ENCODE measurements at places on chromosomes 2 and 18.

GRCh38 chr18:7459851-7460770 lies 107.0 kb upstream of the PTPRM start:
- DNase-seq: no peak

- DNase-seq: no peak
These were observed 274.5 kb downstream of the MYT1L start for GRCh38 chr2:2056531-2056930.

GRCh38 chr2:189305291-189305943 lies 125.9 kb upstream of the COL5A2 start:
- no peak for DNase-seq

GRCh38 chr2:45654250-45654649 lies 2.8 kb downstream of the PRKCE start:
- no peak for DNase-seq

- no peak for DNase-seq
These were observed 21.2 kb downstream of the PTRHD1 start for GRCh38 chr2:24771764-24772586.

DNA sequence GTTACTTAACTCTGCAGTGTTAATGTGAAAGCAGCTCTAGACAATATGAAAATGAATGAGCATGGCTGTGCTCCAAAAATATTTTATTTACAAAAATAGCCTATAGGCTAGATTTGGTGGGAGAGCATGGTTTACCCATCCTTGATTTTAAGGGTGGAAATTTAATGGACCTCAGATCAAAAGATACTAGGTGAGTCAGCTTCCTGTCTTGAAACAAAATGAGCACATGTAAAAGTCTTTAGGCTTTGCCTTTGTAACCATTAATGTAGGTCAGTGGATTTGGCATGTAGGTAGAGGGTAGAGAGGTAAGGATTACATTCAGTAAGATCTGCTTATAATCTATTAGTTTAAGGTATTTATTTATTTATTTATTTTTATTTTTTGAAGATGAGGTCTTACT lies 72.7 kb downstream of the GREB1L start:
- no peak for DNase-seq

- no peak for DNase-seq
These were observed 703.3 kb downstream of the NRXN1 start for GRCh38 chr2:50328680-50329079.

DNA sequence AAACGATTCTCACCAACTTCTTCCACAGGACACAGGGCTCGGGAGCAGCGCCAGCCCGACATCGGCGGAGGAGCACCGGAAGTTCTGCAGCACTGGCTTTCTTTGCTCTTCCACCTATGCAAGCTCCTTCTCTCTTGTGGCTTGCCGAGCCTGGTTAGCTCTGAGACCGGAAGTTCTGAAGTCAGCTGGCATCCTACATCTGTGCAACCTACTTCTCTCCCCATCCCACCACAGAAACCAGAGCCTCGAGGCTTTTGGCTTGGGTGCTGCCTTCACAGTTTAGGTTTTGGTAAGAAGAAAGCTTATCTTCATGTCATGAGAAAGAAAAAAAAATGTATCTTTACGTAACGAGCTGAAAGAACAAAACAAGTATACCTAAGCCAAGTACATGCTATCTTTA lies 111.7 kb downstream of the ANKRD44 start:
- no peak for DNase-seq

GRCh38 chr2:96102596-96103186 lies 13.7 kb downstream of the ADRA2B start:
- no peak for DNase-seq

- no peak for DNase-seq
These were observed 26.0 kb upstream of the CSRNP3 start for GRCh38 chr2:165443511-165443910.

DNA sequence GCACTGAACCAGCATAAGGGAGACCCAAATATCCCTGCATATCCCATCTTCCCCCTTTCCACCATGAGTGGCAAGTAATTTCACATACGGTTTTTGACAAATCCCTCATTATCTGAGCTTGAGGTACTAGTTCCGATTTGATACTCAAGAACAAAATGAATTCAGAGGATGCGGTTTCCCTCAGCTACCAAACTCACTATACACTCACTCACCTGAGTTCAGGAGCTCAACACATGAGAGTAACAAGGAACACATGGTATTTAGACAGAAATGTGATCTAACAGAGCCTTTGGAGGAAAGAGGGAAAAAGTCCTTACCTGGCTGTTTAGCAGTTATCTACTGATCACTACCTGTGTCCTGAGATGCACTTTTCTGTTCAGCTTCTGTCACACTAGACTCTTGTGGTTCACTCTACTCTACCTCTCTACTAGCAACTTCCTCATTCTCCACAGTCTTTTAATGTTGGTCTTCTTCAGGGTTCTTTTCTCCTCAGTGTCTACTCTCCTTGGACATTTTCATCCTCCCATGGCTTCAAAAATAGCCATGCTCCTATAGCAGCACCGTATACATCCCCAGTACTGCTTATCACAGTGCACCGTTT lies 25.1 kb downstream of the ASXL2 start:
- DNase-seq: no peak

DNA sequence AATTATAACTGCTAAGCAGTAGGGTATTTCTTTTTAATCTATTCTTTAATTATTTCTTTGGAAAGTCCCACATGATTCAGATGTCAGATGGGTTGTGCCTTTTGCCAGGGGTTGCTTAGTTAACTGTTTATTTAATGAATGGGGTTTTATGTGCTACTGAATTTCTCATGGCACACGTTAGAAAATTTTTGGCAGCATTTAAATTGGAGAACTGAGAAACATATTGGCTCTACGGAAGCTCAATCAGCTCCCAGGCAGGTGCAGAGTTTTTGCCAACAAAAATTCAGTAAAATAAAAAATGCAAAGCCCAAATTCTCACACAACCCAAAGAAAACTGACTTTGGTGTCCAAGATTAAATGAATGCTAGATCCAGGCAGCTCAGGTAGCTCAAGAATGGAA lies 467.2 kb downstream of the NRXN1 start:
- DNase-seq: no peak

DNA sequence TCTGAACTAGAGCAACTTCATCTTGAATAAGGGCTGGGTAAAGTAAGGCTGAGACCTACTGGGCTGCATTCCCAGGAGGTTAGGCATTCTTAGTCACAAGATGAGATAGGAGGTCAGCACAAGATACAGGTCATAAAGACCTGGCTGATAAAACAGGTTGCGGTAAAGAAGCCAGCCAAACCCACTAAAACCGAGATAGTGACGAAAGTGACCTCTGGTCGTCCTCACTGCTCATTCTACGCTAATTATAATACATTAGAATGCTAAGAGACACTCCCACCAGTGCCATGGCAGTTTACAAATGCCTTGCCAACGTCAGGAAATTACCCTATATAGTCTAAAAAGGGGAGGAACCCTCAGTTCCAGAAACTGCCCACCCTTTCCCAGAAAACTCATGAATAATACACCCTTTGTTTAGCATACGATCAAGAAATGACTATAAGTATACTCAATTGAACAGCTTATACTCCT lies 109.1 kb downstream of the FIGN start:
- DNase-seq: no peak

DNA sequence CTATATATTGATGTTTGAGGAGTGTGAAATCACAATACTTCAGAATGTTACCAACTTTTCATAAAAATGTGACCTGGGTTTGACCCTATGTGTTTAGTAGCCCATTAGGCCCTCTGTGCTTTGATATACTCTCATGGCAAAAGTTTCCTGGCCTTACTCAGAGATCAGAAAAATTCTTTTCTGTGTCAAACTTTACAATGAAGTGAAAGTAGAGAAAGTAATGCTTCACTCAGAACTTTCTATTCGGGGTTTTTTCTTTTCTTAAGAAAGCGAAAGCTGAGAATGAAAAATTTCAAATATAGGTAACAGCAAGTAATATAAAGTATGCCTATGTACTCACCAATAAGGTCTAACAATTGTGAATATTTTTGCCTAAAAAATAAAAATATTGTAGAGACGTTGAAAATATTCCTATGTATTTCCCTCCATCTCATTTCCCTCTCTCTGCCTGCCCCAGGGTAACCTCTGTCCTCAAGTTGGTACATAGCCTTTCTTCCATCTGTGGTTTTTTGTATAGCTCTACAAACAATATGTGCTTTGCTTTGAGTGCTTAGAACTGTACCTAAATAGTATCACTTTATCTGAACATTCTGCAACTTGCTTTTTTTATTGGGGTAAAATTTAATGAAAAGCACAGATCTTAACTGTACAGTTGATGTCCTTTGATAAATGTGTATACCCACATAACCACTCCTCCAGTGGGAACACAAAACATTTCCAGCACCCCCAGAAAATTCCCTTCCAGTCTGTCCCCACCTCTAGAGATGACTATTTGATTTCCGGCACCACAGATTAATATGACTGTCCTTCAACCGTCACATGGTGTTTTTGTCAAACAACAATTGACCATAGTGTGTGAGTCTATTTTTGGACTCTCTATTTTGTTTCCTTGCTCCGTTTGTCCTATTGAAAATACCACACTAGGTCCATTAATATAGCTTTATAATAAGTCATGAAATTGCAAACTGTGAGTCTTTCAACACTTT lies 10.3 kb upstream of the ACKR3 start:
- DNase-seq: no peak

DNA sequence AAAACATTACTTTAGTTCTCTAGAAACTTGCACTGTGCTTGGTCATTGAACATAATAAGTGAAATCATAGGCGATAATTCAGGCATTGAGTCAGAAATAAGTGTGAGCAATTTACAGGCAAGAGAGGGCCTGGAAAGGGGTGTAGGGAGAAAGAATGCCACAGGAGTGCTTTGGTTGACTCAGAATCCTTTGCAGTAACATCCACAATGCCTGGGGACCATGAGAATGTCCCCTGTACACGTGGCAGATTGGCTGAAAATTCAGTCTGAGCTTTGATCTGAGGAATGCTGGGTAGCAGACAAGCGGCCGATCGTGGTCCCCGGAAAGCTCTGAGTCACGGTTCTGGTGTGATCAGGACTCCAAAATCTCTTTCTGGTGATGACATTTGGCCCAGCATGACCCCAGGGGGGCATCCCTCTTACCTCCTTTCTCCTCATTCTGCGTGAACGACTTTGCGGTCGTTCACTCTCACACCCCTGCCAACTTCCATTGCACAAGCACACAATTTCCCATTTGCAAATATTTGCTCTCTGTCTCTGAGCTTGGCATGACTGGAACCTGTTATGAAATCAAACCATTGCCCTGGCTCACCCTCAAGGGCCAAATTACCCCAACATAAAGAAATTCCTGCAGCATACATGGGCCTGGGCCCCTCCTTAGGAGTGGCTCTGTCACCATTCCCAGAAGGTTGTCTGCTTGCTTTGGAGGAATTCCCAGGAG lies 305.0 kb upstream of the EPAS1 start:
- no peak for DNase-seq

DNA sequence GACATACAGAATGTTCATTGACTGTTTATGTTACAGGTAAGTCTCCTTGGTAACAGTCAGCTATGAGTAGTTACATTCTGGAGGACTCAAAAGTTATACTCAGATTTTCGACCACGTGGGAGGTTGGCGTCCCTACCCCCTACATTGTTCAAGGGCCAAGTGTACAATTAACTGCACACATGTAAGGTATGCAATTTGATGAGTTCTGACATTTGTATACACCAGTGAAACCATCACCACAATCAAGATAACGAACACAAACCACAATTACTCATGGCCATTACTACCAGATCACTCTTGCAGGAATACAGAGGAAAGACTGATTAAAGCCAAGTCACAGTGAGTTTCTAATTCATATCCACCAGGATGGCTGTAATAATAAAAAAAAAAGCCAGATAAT lies 39.6 kb upstream of the LDLRAD4 start:
- DNase-seq: no peak

- no peak for DNase-seq
These were observed 35.5 kb upstream of the TAF1B start for GRCh38 chr2:9807555-9808305.

- DNase-seq: no peak
These were observed 187.8 kb downstream of the DPP4 start for GRCh38 chr2:161886248-161886647.

GRCh38 chr2:10635430-10635829 lies 54.3 kb downstream of the NOL10 start:
- DNase-seq: no peak

DNA sequence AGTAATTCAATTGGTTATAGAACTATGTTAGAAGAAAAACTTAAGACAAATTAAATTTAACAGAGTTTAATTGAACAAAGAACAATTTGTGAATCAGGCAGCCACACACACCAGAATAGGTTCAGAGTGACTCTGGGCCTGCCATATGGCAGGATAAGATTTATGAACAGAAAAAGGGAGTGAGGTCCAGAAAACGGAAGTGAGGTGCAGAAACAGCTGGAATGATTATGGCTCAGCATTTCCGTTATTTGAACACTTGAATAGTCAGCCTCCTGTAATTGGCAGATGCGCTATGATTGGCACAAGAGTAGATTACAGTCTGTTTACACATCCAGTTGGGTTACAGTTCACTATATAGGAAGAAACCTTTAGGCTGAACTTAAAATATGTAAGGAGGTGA lies 99.0 kb downstream of the MBD2 start:
- DNase-seq: no peak

DNA sequence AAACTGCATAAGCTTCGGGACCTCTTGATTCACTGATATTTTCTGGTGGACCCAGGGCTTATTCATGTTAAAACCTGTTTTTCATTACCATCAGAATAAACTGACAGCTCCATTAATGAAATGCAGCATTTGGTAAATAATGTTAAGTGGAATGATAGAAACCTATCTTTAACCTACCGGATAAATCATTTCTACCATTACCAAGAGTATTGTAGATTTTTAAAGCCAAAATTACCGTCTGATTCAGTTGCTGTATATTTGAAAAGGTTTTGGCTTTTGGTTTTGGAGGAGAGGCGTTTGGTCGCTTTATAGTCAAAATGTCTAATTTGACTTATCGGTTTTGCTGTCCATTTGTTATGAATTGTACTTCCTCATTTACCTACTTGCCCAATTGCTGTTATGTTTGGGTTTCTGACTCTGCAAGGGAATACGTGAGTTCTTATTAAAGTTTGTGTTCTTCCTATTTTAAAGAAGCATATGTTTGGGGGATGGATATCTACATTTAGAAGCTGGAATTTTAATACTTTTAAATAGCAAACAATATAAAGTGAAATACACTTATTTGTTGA lies 1.0 kb upstream of the CUL3 start:
- DNase-seq: peak; percentile 30

GRCh38 chr2:228329282-228329681 lies 147.8 kb upstream of the SPHKAP start:
- DNase-seq: no peak

DNA sequence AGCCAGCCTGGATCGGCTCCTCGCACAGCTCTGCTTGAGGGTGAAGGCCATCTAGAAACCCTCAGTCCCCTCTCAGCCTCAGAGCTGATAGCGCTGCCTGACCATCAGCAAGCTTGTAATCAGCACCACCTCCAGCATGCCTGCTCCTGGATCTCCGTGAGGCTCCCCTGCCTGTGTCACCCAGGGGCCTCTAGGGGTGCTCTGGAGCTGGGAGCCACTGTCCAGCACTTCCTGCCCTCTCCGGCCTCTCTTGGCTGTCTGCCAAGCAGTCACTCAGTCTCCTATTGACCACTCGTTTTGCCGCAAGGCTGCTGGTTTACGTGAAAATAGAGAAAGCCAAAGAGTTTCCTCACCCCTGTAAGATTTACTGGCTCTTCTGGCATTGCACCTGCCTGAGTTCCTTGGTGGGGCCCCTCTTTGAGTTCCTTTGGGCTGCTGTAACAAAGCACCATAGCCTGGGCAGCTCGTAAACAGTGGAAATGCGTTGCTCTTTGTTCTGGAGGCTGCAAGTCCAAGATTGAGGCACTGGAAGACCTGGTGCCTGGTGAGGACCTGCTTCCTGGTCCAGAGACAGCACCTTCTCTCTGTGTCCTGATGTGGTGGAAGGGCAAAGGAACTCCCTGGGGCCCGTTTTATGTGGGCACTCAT lies 17.9 kb downstream of the CAPN10 start:
- DNase-seq: no peak

- peak; percentile 19 for DNase-seq
These were observed 98.7 kb downstream of the ACVR1 start for GRCh38 chr2:157777427-157777826.

Measured in NCI-H526 (cell line).